ENCODE measurements at places on chromosomes 12 and 14. TPM values are rescaled to one million over a fixed set of nuclear protein-coding genes. Genes with fewer than 3 reads are reported as not detected.

DNA sequence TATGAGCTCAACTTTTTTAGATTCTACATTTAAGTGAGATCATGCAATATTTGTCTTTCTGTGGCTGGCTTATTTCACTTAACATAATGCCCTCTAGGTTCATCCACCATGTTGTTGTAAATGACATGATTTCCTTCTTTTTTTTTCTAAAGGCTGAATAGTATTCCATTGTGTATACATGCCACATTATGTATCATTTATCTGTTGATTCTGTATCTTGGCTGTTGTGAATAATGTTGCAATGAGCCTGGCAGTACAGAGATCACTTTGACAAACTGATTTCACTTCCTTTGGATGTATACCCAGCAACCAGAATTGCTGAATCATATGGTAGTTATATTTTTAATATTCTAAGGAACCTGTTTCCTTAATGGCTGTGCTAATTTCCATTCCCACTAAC lies 19.1 kb downstream of the FBXW8 start:
- no peaks in the 10 kb centered on the region for H3K27me3 ChIP-seq
- H3K4me1 ChIP-seq = peaks cover 1% of the 10 kb centered on the region
- H3K27ac ChIP-seq = no peak overlapping the region

DNA sequence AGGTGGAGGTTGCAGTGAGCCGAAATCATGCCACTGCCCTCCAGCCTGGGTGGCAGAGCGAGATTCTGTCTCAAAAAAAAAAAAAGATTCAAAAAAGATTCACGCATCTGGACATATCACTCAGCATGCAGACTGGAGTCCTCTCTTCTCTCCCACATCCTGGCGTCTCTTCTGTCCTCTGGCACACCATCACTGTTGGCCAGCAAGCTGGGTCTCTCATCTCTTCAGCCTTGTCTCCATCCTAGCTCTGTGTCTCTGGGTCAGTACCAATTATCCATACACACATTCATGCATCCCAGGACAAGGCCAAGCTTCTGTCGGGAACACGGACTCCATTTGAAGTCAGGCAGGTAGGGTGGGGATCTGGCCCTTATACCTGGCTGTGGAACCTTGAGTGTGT lies 105.5 kb upstream of the MAP1LC3B2 start:
- no peaks in the 10 kb centered on the region for H3K27me3 ChIP-seq
- H3K4me1 ChIP-seq = peaks cover 13% of the 10 kb centered on the region
- H3K27ac ChIP-seq = no peak overlapping the region
- H3K4me3 ChIP-seq = no peak overlapping the region

The DPPA3 gene
- polyA plus RNA-seq = not detected

The IL23A gene
- 0.29 TPM for polyA plus RNA-seq

The ADIPOR2 gene
- 17.1 TPM for polyA plus RNA-seq

The CIROP gene
- polyA plus RNA-seq = not detected
